ENCODE measurements at places on chromosomes 5 and 9.

- DNase-seq, result no peak
These were observed 458.9 kb upstream of the C9orf72 start for GRCh38 chr9:28032268-28032590.

DNA sequence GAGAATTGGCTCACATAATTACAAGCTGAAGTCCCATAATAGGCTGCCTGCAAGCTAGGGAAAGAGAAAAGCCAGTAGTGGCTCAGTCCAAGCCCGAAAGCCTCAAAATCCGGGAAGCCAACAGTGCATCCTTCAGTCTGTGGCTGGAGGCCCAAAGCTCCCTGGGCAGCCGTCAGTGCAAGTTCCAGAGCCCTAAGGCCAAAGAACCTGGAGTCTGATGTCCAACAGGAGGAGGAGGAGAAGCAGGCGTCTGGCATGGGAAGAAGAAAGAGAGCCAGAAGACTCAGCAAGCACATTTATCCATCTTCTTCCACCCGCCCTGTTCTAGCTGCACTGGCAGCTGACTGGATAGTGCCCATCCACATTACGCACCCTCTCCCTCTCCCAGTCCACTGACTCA lies 213.4 kb downstream of the GAS1 start:
- no peak for DNase-seq

GRCh38 chr5:96730586-96730985 lies 68.4 kb downstream of the CAST start:
- DNase-seq, result no peak

- no peak for DNase-seq
These were observed 29.9 kb upstream of the UBE2QL1 start for GRCh38 chr5:6418679-6419276.

GRCh38 chr9:82488313-82489200 lies 500.0 kb downstream of the SPATA31D1 start:
- no peak for DNase-seq

GRCh38 chr5:73274881-73275663 lies 102.1 kb downstream of the TMEM174 start:
- DNase-seq, result no peak

GRCh38 chr9:108586471-108587139 lies 269.2 kb downstream of the ACTL7B start:
- DNase-seq, result no peak

DNA sequence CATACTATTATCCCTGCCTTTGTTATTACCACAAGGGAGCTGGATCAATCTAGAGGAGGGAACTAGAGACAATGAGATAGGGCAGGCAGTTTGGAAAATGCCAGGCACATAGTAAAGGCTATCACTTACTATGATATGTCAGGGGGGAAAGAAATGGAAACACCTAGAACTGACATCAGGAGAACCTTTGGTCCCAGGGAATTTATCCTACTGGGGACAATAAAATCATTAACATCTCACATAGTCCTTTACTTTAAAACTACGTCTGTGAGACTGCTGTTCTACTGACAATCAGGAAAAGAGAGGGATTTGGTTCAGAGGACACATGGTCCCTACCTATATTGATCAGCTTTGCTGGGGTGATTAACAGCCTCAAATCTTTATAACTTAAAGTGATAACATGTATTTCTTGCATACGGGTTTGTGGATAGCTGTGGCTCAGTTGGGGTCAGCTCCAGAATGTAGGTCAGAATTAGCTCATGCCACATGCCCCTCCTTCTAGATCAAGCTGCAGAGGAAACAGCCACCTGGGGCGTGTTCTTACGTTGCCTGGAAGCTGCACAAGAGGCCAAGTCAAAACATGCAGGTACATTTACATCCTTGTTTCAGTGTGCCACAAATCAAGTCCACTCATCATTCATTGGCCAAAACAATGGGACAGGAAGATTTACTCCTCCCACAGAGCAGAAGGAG lies 43.9 kb upstream of the ALDOB start:
- no peak for DNase-seq

All from T-helper 1 cell (primary cell).